Heart right ventricle (tissue), 16 donors: ENCODE measurements at places on chromosomes 6 and 20. TPM values are rescaled to one million over a fixed set of nuclear protein-coding genes. Genes with fewer than 3 reads are reported as not detected.
A peak's percentile ranks its signal among the peaks of the same experiment; 100 is the strongest.

Gene ENPP3
- 0.22 TPM for polyA plus RNA-seq

Gene MYCT1
- polyA plus RNA-seq: 13.6 TPM

Gene SPAG4
- 4.4 TPM for polyA plus RNA-seq

GRCh38 chr6:35817515-35817914 is 12.4 kb downstream of the LHFPL5 start:
- H3K36me3 ChIP-seq: no peaks in the 10 kb centered on the region
- no peak for DNase-seq
- no peaks in the 10 kb centered on the region for H3K27me3 ChIP-seq
- H3K4me1 ChIP-seq: no peaks in the 10 kb centered on the region
- H3K27ac ChIP-seq: no peak overlapping the region

- H3K4me3 ChIP-seq: no peak overlapping the region
- no peak overlapping the region for H3K27ac ChIP-seq
- H3K27me3 ChIP-seq: peaks cover 7% of the 10 kb centered on the region
- H3K36me3 ChIP-seq: no peaks in the 10 kb centered on the region
Measured at GRCh38 chr20:43722153-43722505, 4.7 kb downstream of the GTSF1L start.

DNA sequence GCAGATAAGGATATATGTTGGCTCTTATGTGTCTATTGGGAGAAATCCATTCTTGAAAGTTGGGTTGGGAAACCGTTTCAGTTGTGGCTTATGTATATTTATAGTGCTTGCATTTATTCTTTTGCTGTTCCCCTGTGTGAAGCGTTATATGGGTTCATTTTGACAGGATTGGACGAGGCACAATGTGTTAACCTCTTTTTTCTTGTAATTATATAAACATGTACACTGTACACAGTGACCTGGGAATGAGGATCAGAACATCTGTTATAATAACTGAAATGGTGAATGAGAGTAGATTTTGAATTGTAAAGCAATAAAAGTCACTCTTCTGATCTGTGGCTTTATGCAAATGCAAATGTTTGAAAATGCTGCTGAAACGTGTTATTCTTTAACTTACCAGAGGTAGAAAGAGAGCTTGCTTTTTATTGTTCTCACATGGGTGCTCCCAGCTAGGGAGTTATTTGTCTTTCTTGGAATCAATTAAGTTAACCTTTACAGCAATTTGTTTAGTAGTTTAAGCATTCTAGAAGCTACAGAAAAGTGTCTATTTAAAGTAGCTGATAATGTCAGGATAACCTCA is 213.7 kb downstream of the GRIK2 start:
- no peaks in the 10 kb centered on the region for H3K36me3 ChIP-seq
- no peak for DNase-seq
- H3K27ac ChIP-seq: no peak overlapping the region
- no peaks in the 10 kb centered on the region for H3K27me3 ChIP-seq

- no peaks in the 10 kb centered on the region for H3K4me1 ChIP-seq
- H3K27ac ChIP-seq: no peak overlapping the region
- H3K27me3 ChIP-seq: no peaks in the 10 kb centered on the region
Measured at GRCh38 chr20:16271450-16271849, 301.8 kb downstream of the KIF16B start.

- peaks cover 30% of the 10 kb centered on the region for H3K4me1 ChIP-seq
- no peak for DNase-seq
- no peak overlapping the region for H3K27ac ChIP-seq
- H3K36me3 ChIP-seq: peaks cover 73% of the 10 kb centered on the region
- H3K27me3 ChIP-seq: no peaks in the 10 kb centered on the region
Measured at GRCh38 chr20:48972816-48973215, 51.3 kb downstream of the ARFGEF2 start.

- no peak overlapping the region for H3K27ac ChIP-seq
- no peaks in the 10 kb centered on the region for H3K4me1 ChIP-seq
- H3K27me3 ChIP-seq: no peaks in the 10 kb centered on the region
- no peak for DNase-seq
Measured at GRCh38 chr6:14428269-14428668, 310.7 kb downstream of the CD83 start.

- no peak overlapping the region for H3K4me3 ChIP-seq
- H3K27ac ChIP-seq: no peak overlapping the region
- H3K36me3 ChIP-seq: no peaks in the 10 kb centered on the region
- no peak for DNase-seq
Measured at GRCh38 chr6:26307850-26308249, 57.1 kb upstream of the BTN3A2 start.

DNA sequence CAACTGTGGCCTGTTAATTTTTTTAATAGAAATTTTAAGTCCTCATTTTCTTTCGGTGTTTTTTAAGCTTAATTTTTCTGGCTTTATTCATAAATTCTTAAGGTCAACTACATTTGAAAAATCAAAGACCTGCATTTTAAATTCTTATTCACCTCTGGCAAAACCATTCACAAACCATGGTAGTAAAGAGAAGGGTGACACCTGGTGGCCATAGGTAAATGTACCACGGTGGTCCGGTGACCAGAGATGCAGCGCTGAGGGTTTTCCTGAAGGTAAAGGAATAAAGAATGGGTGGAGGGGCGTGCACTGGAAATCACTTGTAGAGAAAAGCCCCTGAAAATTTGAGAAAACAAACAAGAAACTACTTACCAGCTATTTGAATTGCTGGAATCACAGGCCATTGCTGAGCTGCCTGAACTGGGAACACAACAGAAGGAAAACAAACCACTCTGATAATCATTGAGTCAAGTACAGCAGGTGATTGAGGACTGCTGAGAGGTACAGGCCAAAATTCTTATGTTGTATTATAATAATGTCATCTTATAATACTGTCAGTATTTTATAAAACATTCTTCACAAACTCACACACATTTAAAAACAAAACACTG is 10.1 kb downstream of the HFE start:
- peak; percentile 65 for DNase-seq
- no peak overlapping the region for H3K4me3 ChIP-seq
- H3K27ac ChIP-seq: no peak overlapping the region
- no peaks in the 10 kb centered on the region for H3K27me3 ChIP-seq

GRCh38 chr6:42507195-42507594 is 55.5 kb upstream of the TRERF1 start:
- H3K36me3 ChIP-seq: no peaks in the 10 kb centered on the region
- no peak overlapping the region for H3K4me3 ChIP-seq
- DNase-seq: no peak
- H3K27ac ChIP-seq: no peak overlapping the region
- no peaks in the 10 kb centered on the region for H3K4me1 ChIP-seq
